ENCODE measurements at places on chromosomes 3 and 15. TPM values are rescaled to one million over a fixed set of nuclear protein-coding genes. Genes with fewer than 3 reads are reported as not detected.

The SLC9C1 gene
- total RNA-seq, result 0.43 TPM

- DNase-seq, result no peak
These were observed 36.8 kb downstream of the CCDC191 start for GRCh38 chr3:114019486-114019885.

DNA sequence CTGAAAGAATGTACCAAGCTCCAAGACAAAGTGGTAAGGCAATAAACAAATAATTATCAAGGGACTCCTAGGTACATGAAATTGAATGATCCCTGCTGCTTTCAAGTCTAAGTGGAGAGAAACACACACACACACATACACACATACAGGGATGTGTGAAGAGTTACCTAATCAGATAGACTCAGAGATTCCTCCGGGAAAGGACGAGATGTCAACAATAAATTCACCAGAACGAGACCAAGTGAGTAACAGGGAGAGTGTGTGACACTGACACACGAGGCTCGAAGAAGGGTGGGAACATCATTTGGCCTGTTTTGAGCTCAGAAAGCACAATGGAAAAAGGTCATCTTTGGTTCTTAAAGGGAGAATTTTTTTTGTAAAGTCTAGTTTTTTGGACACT, 13.4 kb downstream of the LRIG1 start:
- no peak for DNase-seq

DNA sequence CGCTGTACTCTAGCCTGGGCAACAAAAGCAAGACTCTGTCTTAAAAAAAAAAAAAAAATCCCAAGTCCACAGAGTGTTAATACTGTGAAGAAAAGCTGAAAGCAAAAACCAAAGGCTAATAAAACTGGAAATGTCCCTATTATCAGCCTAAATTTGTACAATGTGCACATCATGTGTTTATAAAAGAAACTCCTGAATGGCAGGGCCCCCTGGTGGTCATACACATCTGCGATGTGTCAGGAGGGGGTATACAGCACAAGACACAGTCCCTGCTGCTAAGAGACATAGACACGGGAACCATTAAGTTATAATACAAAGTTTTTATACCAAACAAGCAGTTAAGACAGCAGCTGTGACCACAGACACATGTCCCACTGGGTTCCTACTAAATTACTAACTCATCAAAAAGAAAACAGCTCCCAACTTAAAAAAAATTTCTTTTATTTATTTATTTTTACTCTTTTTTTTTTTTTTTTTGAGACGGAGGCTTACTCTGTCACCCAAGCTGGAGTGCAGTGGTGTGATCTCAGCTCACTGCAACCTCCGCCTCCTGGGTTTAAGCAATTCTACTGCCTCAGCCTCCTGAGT, 31.0 kb downstream of the IDH2 start:
- peak; percentile 93 for DNase-seq

DNA sequence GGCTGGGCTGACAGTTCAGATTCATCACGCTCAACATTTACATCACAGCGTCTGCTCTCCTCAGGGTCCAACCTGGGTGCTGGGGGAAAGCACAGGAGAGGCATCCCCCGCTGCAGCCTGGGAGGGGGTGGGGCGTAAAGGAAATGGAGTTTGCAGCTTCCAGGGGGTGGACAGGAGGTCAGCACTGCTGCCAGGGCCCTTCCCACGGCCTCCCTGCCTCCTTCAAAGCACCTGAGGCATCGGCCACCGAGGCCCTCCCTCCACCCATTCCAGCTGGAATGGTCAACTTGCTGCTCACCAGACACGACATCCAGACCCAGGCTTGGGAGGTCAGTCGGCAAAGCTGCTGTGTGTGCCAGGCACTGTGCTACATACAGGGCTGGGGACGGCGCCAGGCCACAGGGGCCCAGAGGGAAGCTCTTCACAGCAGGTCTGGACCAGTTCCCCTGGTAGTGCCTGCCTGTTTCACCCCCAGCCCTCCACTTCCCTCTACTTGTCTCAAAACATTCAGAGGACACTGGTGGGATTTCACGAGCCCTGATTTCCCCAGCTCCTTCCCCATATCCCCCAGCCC, 120.7 kb downstream of the ANP32A start:
- DNase-seq, result no peak
